ENCODE measurements at places on chromosomes 3 and 15. TPM values are rescaled to one million over a fixed set of nuclear protein-coding genes. Genes with fewer than 3 reads are reported as not detected.

FOXL2NB gene
- total RNA-seq = under 0.01 TPM

CHST2 gene
- total RNA-seq = 22.1 TPM

P3H2 gene
- 0.84 TPM for total RNA-seq

LNP1 gene
- 1.7 TPM for total RNA-seq

ETV5 gene
- 0.42 TPM for total RNA-seq

TNIK gene
- total RNA-seq = 49.8 TPM

STRA6 gene
- total RNA-seq = not detected

SLC51B gene
- 0.10 TPM for total RNA-seq

IDH2 gene
- total RNA-seq = 44.6 TPM

PSMD2 gene
- 119 TPM for total RNA-seq

TNFAIP8L3 gene
- 0.31 TPM for total RNA-seq

CHRD gene
- 0.31 TPM for total RNA-seq

GHSR gene
- not detected for total RNA-seq

ATP8B4 gene
- total RNA-seq = 8.2 TPM

FBXW12 gene
- not detected for total RNA-seq

EFCC1 gene
- total RNA-seq = 0.10 TPM

SNTN gene
- total RNA-seq = not detected

APOD gene
- total RNA-seq = not detected
